Activated gamma-delta T cell (primary cell): ENCODE measurements at places on chromosomes 12 and 14.

- no peak for DNase-seq
Measured at GRCh38 chr12:105223352-105223845, 12.6 kb downstream of the APPL2 start.

DNA sequence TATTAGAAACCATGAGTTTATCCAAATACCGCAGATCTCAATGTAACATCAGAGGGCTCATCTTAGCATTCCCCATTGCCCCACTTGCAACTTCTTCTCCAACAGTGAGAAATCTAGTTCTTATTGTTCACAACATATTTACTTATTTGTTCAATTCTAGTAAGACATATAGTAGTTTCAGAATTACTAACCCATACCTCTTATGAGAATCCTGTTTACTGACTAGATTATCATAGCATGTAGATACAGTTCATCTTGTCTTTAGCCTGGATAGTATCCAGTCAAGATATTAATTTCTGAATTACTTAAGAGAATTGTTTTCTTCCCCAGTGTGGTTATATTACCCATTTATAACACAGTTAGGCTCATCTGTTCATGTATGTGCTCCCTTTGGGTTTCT, 80.6 kb downstream of the NIN start:
- DNase-seq: no peak

GRCh38 chr14:105853907-105854599, 327.7 kb downstream of the TMEM121 start:
- DNase-seq: no peak

GRCh38 chr14:54120260-54120659, 163.6 kb upstream of the BMP4 start:
- DNase-seq: no peak

- DNase-seq: no peak
Measured at GRCh38 chr14:21868442-21869046, 194.9 kb upstream of the OR4E1 start.

DNA sequence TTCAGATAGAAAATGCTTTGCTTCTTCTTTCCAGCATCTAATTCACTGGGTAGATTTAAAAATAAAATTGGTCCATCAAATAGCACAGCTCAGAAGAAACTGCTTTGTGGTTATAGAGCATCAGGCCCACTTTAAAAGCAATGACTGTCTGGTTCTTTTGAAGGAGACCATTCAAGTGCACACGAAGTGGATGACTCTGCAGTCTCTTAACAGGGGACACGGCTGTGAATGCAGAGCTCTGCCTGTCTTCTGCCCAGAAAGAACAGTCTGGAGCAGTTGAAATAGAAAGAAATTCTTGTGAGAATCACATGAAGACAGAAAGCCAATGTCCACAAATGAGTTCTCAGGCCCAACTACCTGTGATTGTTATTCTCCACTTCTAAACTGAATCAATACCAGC, 138.7 kb upstream of the PLEKHA5 start:
- DNase-seq: no peak

DNA sequence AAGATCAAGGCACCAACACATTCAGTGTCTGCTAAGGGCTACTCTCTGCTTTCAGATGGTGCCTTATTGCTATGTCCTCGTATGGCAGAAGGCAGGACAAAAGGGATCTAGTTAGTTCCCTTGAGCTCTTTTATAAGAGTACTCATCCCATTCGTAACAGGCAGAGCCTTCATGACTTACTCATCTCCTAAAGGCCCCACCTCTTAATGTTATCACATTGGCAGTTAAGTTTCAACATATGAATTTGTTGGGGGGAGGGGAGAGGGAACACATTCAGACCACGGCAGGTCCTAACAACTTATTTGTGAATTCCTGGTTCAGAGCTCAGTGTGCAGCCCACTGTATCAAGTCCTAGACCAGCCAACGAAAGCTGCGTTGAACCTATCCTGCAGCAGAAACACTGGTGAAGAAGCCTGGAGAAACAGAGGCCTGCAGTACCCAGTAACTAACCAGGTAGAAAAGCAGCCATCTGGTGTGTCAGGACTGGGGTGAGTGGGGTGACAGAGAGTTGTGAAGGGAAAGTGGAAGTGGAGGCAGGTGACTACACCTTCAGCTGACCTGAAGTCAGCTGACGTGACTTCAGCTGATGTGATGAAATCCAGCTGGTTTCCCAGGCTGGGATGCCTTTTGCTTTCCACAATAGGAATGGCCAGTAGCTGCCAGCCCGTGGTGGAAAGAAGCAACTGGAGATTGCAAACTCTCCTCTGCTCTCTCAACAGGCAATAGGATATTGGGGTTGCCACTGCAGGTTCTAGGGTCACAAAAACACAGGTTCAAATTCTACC, 101.6 kb upstream of the PLXNC1 start:
- DNase-seq: no peak

- DNase-seq: no peak
Measured at GRCh38 chr12:81181691-81182090, 103.8 kb downstream of the ACSS3 start.

GRCh38 chr12:33988913-33989312, 33.4 kb upstream of the ALG10 start:
- no peak for DNase-seq

DNA sequence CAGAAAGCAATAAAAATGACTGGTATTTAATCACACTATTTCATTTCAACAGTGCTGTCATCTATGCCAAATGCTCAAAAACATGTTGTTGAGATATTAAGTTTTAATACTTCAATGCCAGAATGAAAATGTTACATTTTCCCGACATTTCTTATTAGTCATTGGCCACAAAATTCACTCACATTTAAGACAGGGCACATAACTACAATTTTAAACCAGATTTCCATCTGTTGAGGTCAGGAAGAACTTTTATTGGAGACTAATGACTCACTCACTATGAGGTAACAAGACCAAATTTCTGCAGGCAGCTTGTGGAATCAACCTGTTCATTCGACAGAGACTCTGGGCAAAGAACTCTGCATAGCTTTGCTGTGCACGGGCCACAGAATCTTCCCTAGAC, 36.8 kb downstream of the PPTC7 start:
- DNase-seq: no peak

DNA sequence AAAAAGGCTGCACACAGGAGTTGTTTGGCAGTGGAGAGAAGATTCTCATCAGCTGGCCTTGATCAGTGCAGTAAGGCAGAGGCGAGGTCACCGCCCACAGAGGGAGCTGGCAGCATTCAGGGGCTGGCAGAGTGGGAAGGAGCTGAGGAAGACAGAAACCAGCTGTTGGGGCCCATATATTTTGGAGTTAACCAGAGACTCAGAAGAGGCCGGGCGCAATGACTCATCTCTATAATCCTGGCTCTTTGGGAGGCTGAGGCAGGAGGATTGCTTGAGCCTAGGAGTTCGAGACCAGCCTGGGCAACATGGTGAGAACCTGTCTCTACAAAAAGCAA, 17.7 kb downstream of the SMCO2 start:
- no peak for DNase-seq

GRCh38 chr12:74899031-74899829, 310.4 kb downstream of the KCNC2 start:
- no peak for DNase-seq

- DNase-seq: no peak
Measured at GRCh38 chr14:30620178-30620577, 1.9 kb upstream of the SCFD1 start.

GRCh38 chr12:51185171-51185717, 12.3 kb upstream of the TFCP2 start:
- DNase-seq: no peak
